ENCODE measurements at places on chromosomes 6 and 20.

DNA sequence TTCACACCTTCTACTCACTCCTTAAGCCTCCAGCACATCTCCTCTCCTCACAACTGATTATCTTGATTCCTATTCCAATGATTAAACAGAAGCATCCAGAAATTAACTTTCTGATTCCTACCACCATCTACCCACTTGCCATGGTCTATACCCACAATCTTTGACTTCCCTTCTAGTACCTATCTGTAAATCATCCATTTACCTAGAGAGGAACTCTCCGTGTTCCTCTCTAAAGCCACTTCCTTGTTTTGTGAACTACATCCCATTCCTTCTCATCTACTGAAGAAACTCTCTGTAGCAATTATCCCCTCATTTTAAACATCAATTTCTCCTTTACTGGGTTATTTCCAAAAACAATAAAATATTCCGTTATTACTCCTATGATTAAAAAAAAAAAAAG, 167.3 kb downstream of the ARHGAP18 start:
- DNase-seq = no peak

DNA sequence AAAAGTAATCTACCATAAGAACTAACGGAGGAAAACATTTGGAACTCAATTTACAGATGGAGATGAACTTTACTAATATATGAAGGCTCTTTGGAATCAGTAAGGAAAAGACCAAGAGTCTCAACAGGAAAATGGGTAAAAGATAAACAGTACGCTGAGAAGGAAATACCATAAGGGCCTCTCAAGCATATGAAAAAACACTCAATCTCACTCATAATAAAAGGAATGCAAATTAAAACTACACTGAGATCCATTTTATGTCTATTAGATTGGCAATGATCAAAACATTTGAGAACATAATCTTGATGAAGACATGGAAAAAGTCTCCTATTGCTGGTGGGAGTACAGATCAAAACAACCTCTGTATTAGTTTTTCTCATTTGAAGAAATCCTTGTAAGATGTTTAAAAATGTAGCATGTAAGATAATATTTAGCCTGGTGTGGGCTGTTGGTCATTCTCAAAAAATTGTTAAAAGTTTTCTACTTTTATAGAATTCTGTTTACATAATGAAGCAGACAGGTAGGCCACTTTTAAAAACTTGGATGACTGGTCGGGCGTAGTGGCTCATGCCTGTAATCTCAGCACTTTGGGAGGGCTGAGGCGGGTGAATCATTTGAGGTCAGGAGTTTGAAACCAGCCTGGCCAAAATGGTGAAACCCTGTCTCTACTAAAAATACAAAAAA, 14.5 kb downstream of the REV3L start:
- no peak for DNase-seq

GRCh38 chr6:1315560-1316386, 3.9 kb downstream of the FOXQ1 start:
- no peak for DNase-seq

DNA sequence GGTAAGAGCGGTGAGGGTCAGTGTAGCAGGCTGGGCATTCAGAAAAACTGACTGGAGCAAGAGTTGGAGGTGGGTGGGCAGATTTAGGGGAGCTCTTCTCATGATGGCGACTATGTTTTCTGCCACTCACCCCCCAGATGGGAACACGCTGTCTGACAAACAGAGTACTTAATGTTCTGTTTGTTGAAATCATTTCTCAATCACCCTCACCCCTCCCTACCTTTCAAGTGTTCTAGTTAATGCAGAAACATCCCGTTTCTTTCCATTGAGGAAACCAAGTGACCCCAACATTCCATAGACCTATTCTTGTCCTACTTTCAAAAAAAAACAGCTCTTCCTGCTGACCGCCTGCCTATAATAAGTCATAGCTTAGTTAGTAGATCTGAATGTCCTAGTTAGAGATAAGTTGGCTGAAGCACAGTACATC, 132.5 kb upstream of the NEDD9 start:
- DNase-seq = no peak

GRCh38 chr20:54179946-54180345, 6.2 kb upstream of the CYP24A1 start:
- DNase-seq = no peak

- no peak for DNase-seq
Measured at GRCh38 chr6:148517470-148517869, 174.8 kb downstream of the SASH1 start.

DNA sequence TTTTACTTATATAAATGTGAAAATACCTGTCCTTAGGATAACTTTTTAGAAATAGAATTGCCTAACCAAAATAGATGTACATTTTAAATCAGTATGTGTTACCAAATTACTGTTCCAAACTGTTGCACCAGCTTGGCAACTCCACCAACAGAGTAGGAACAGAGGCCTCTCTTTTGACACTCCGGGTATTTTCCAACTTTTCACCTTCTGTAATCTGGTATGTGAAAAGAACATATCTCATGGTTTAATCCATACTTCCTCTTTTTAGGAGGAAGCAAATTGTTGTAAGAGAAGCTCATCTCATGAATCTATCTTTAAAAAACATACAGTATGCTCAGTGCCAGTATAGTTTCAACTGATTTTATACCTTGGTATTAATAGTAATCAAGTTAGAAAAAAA, 24.9 kb downstream of the RNF144B start:
- DNase-seq = no peak

- no peak for DNase-seq
Measured at GRCh38 chr20:40777653-40778052, 88.6 kb upstream of the MAFB start.

DNA sequence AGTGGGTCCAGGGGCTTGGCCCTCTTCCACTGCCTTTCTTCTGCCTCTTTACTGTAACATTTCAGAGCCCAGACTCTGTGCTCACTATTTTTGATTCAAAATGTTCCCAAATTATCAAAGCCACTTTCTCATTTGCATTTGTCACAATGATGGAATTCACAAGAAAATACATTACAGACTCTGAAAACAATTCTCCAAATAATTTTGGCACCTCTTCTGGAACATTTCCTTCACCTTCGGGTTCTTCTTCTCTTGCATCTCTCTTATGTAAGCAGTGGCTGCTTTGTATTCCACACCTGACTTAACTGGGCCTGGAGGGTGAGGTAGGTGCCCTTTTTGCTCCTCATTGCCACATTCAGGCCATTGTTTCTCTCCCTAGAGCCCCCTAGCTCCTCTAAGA, 30.0 kb downstream of the ZNF184 start:
- DNase-seq = no peak

DNA sequence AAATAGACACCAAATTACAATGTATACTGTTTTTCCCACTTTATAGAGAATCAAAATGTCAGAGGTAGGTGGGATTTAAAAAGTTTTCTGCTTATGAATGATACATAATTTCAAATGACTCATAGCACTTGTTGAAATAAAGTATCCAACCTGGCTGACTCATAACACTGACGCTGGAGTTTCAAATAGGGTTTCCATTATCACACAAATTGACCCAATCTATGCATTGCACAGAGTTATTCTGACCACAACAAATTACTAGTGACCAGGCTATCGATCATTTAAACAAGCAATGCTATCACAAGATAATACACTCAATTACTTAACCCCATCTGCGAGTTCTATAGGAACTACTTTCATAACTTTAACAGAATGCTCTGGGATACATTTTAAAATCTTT, 31.9 kb upstream of the PRELID3B start:
- no peak for DNase-seq

- DNase-seq = no peak
Measured at GRCh38 chr6:52377538-52378221, 15.7 kb downstream of the PAQR8 start.

DNA sequence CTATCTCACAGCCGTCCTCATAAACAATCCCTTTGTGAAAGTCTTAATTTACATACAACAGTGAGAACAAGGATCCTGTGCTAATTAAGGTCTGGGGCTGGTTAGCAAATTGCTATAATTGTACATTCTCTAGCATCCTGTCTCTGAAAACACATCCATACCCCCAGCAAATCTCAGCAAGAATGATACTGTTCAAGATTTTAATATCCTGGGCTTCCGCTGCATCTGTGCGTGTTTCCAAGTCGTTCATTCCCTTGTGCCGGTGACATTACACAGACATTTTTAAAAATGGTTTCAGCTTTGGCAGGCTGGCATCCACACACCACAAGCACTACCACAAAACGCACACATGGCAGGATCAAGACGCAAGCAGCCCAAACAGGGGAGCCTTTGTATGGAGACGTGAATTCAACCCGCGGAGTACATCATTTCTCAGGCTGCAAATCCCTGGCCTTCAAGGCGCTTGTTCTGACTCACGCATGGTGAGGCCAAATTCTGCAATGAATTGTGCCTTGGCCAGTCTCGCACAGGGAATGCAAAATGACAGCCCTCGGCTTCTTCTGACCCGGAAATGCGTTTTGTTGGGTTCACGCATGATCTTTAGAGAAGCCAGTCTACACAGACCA, 20.3 kb downstream of the ZMYND8 start:
- no peak for DNase-seq

GRCh38 chr20:3710703-3711483, 1.5 kb downstream of the SIGLEC1 start:
- DNase-seq = peak; percentile 52

DNA sequence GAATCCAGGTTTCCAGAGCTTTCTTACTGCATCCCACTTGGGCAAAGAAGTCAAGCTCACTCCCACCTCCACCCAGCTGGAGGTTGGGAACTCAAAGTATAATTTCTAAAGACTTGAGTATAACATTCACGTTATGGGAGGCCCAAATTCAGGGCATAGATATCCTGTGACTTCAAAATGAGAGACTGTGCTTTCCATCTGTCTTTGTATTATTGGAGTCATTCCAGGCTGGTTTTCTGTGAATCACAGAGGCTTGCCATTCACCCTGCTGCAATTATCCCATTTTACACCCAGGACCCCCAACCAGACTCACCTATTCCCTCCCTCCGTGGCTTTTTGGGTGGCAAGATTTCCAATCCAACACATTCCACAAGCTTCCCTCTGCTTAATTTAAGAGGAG, 19.3 kb upstream of the SRC start:
- DNase-seq = no peak

DNA sequence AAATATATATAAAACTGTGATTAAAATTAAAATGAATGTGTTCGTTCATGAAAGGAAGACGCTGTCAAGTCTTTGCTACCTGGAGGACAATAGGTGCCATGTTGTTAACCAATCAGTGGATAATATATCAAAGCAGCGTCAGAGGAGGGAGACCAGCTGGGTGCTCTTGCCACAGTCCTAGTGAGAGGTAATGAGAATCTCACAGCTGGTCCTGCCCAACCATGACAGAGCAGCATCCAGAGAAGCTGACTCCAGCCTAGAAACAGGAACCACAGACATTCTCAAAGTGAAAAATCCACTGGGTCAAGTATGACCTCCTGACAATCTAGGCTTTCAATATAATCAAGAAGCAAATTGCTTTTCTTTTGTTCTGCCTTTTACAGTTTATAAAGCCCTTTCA, 94.5 kb upstream of the LRFN2 start:
- no peak for DNase-seq

Measured in activated gamma-delta T cell (primary cell).